Activated CD4-positive, alpha-beta memory T cell treated with anti-CD3 and anti-CD28 coated beads for 36 hours (primary cell): ENCODE measurements at places on chromosomes 16 and 17. TPM values are rescaled to one million over a fixed set of nuclear protein-coding genes. Genes with fewer than 3 reads are reported as not detected.

MPP3 gene
- total RNA-seq, result 0.41 TPM

GAS2L2 gene
- not detected for total RNA-seq

KCNJ12 gene
- not detected for total RNA-seq

CETP gene
- not detected for total RNA-seq

C16orf89 gene
- total RNA-seq, result not detected

MMD gene
- 22.1 TPM for total RNA-seq

ARL5C gene
- total RNA-seq, result not detected

NPIPB9 gene
- 0.58 TPM for total RNA-seq

NXPH3 gene
- total RNA-seq, result 0.10 TPM

SMIM22 gene
- not detected for total RNA-seq

SLC13A2 gene
- total RNA-seq, result not detected

MT4 gene
- not detected for total RNA-seq

KRT20 gene
- total RNA-seq, result not detected

PHOSPHO1 gene
- not detected for total RNA-seq

CDRT15 gene
- not detected for total RNA-seq

NPLOC4 gene
- total RNA-seq, result 78.4 TPM

SSTR5 gene
- not detected for total RNA-seq

ARL6IP1 gene
- 110 TPM for total RNA-seq

FBXO39 gene
- not detected for total RNA-seq

ACD gene
- 63.0 TPM for total RNA-seq

NPIPA7 gene
- 3.8 TPM for total RNA-seq

PLK1 gene
- total RNA-seq, result 81.6 TPM

HIGD1B gene
- total RNA-seq, result not detected

VWA3A gene
- total RNA-seq, result not detected

SULT1A2 gene
- 0.24 TPM for total RNA-seq

TBC1D3H gene
- total RNA-seq, result not detected

ASIC2 gene
- total RNA-seq, result not detected

ODAD4 gene
- 0.77 TPM for total RNA-seq

AKAP10 gene
- 31.8 TPM for total RNA-seq

TNRC6C gene
- total RNA-seq, result 15.6 TPM

EVPL gene
- total RNA-seq, result not detected

TEX14 gene
- total RNA-seq, result 0.17 TPM

HOXB5 gene
- not detected for total RNA-seq

ST6GALNAC2 gene
- 0.19 TPM for total RNA-seq

PPP1R1B gene
- not detected for total RNA-seq

HID1 gene
- total RNA-seq, result 2.3 TPM

AOC3 gene
- total RNA-seq, result 1.6 TPM

SLC5A11 gene
- 0.12 TPM for total RNA-seq

VPS25 gene
- 57.5 TPM for total RNA-seq

SMPD3 gene
- total RNA-seq, result 0.07 TPM

FNDC8 gene
- total RNA-seq, result not detected

CCL3 gene
- 989 TPM for total RNA-seq

SENP3 gene
- total RNA-seq, result 53.2 TPM

MPO gene
- 0.22 TPM for total RNA-seq

ZNF19 gene
- total RNA-seq, result 2.4 TPM

OTOP2 gene
- total RNA-seq, result not detected

C1QTNF1 gene
- 0.38 TPM for total RNA-seq

CHP2 gene
- total RNA-seq, result not detected

CXCL16 gene
- total RNA-seq, result 3.1 TPM

PRCD gene
- total RNA-seq, result not detected

SBK1 gene
- 2.9 TPM for total RNA-seq

B4GALNT2 gene
- not detected for total RNA-seq

KRTAP4-5 gene
- total RNA-seq, result not detected

GLP2R gene
- total RNA-seq, result not detected

CA10 gene
- total RNA-seq, result not detected

PKMYT1 gene
- 134 TPM for total RNA-seq

OR4D1 gene
- 0.27 TPM for total RNA-seq

NOL11 gene
- total RNA-seq, result 62.0 TPM
